ENCODE measurements at places on chromosomes 13 and 19.

DNA sequence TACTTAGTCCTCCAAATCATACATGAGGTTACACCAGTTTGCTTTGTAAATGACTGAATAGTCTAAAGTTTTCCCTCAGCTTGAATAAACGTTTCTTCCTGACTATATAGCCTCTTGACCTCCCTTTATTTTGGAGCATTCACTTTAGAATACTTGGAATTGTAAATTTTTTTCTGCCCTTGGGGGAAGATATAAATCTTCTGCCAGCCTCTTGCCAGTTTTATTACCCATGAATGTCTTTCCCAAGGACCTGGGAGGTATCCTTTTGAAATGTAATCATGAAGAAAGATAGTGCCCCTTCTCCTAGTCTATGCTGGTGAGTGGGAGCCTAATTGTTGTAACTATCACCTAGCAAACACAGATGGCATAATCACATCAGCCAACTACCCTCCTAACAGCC lies 2033.9 kb upstream of the PCDH20 start:
- DNase-seq = no peak

DNA sequence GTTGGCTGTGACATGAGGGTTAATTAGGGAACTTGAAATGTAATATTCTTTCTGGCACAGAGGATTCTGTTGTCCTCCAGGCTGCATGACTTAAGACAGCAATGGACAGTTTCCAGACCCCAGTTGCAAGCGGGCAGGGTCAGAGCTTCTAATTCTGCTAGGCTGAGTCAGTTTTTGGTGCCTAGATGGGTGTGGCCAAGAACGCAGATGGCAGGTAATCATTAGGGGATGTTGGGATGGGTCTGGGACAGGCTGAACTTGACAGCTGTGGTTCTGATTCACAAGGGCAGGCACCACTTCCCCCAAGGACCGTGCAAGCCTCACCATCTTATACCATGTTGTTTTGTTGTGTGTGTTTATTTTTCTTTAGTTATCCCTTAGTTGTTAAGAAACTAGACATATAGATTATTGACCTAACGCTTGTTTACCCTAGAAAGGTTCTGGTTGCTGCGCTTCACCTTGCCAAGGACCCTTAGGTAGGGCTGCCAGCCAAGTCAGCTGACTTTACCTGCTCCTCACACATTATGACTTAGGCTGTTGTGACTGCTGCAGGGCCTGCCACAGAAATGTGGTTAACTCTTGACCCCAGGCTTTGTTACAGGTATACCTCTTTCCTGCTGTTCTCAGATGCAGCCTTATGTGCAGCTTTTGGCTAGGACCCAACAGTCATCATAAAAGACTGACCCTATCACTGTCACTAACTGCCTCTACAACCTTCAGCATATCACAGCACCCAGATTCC lies 117.7 kb upstream of the KLF12 start:
- DNase-seq = no peak

DNA sequence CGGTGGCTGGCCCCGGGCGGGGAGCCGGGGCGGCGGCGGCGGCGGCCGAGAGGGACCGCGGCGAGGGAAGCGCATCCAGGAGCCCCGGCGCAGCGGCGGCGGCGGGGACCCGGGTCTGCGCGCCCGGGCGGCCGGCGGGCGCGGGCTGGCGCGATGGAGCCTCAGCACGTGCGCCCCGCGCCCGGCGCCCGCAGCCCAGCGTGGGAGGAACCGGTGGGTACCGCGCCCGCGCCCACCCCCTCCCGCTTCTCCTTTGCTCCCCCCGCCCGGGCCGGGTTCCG lies 7.8 kb upstream of the DGKH start:
- DNase-seq = no peak

DNA sequence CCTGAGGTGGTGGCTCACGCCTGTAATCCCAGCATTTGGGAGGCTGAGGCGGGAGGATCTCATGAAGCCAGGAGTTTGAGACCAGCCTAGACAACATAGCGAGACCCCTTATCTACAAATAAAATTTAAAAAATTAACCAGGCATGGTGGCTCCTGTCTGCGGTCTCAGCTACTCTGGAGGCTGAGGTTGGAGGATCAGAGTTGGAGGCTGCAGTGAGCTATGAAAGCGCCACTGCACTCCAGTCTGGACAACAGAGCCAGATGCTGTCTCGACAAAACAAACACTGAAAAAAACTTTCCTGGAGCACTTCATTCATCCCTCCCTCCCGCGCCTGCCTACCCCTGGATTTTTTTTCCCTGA lies 665 bp upstream of the ATG4D start:
- no peak for DNase-seq

DNA sequence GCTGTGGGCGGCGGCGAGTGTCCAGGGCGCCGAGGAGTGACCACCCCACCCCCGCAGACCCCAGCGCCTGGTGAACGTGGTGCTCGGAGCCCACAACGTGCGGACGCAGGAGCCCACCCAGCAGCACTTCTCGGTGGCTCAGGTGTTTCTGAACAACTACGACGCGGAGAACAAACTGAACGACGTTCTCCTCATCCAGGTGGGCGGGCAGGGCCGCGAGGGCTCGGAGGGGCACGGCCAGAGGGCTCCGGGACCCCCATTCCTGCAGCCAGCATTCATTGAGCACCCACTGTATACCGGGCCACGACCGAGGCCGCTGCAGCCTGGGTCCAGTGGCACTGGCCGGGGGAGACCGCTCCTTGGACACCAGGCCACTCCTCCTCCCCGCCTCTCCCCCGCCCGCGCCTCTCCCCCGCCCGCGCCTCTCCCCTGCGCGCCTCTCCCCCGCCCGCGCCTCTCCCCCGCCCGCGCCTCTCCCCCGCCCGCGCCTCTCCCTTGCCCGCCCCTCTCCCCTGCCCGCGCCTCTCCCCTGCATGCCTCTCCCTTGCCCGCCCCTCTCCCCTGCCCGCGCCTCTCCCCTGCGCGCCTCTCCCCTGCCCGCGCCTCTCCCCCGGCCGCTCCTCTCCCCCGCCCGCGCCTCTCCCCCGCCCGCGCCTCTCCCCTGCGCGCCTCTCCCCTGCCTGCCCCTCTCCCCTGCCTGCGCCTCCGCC lies 3.2 kb downstream of the PRTN3 start:
- no peak for DNase-seq

All from cerebellar nuclear complex (tissue), 1 donor.